ENCODE measurements at places on chromosomes 2 and 18.

GRCh38 chr2:120338015-120338414 is 7.9 kb upstream of the INHBB start:
- DNase-seq: no peak

DNA sequence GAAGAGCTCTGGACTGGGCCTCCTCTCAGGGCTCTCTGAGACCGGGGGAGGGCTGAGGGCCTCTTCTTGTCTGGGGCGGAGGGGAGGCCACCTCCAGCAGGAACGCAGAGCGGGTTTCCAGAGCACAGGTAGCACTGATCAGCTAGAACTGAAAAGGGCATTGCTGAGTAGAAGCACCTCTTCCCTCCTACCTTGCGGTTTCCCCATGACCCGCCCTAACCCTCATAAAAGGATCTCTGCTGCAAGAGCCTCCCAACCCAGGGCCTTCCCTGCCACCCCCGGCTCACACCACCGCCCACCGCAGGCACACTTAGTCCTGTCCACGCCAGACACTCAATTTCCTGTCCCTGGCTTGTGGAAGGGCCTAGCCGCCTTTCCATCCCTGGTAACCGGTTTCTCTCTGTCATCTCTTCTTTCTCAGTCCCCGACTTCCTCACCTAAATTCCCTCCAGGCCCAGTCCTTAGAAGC is 966 bp downstream of the ADCY3 start:
- no peak for DNase-seq

DNA sequence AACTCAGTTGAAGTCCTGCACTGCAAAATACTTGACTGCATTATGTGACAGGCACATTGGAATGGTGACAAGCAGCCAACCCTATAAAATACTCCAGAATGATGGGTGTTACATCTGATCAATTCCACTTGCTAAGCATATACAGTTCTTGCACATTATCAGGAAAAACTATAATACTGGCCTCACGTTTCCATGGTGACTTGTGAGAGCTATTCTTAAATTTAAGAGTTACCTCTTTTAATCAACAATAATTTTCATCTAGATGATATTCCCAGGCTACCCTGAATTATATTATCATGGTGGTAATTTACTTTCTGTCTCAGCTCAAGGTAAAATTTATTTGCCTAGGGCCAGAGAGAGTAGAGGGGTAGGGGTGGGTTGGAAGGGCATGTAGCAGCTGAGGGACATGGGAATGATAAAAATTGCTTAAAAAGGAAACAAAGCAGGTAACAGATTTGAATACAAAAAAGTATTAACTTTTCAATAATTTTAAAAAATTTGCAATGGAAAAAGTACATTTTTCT is 132.3 kb upstream of the PGAP1 start:
- no peak for DNase-seq

DNA sequence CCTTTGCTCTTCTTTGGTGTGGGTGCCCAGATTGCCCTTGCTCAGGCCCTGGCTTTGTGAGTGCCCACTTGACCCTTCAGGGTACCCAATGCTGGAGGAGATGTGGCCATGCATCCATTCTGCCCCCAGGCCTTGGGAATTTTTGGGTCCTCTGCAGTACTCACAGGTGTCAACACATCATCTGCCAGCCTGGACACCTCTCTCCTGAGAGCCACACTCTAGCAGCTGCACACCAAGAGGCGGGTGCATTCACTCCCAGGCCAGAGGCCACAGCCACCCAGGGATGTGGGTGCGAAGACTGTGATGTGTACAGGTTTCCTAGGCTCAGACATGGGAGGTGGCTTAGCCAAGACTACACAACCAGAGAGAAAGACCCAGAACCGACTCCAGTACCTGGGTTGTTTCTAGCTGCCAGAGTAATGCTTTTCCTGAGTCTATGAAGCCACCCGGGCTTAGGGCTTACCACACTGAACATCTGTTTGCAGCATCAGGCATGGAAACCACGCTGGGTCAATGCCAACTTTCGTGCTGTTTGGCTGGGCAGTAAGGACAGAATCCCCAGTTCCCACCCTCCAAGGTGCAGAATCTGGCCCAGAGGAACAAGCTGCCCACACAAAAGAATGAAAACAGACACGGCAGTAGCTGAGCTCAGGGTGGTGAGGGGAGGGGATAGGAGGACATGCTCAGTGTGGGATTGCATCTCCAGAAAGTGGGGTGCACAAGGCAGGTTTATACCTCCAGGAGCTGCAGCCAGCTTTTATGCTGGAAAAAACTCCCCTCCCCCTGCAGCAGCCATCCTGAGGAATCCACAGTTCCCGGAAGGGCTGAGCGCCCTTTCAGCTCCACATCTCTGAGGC is 40.1 kb downstream of the KCNF1 start:
- no peak for DNase-seq

DNA sequence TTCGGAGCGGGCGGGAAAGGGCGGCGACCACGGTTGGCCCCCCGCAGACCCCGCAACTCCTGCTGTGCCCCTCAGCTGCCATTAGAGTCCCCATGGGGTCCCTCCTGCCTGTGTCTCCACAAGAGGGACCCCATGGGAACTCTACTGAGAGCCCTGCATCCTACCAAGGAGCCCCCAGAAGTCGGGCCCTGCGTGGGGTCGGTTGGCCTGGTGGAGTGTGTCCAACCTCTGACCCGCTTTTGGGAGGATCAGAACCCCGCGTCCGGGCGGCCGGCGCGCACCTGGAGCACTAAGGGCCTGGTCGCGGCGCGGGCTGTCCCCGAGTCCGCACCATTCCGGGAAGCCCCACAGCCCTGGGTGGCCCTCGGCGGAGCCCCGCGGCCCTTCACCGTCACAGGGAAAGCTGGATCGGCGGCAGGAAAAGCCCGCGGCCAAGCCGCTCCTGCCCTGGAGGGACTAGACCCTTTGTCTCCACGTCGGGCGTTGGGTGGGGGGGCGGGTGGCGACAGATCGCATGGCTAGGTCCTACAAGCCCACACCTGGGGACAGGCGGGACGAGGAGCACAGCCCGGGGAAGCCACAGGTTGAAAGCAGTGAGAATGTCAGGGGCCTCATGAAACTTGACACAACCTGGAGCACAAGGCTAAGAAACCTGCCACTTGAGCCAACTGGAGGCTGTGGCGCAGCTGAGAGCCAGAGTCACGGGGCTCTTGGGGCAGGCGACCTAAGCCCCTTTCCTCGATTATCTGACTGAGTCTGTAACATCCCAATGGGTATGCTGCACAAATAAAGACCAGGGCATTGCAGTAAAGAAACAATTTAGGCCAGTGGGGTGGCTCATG is 11.2 kb upstream of the CXXC1 start:
- no peak for DNase-seq

Measured in activated CD4-positive, CD25-positive, alpha-beta regulatory T cell (primary cell).